ENCODE measurements at places on chromosomes 1 and 21.

- DNase-seq: no peak
- H3K4me3 ChIP-seq: no peak overlapping the region
- H3K27ac ChIP-seq: no peak overlapping the region
- peaks cover 40% of the 10 kb centered on the region for H3K4me1 ChIP-seq
- 0 out of 2 replicates have a peak, but pooled peaks cover 3% of the 10 kb centered on the region for H3K36me3 ChIP-seq
These were observed 188.0 kb downstream of the RERE start for GRCh38 chr1:8629241-8630091.

GRCh38 chr1:70222716-70223235 is 1.6 kb downstream of the SRSF11 start:
- peak overlapping the region; percentile 94 for H3K27ac ChIP-seq
- no peak for DNase-seq
- no peaks in the 10 kb centered on the region for H3K27me3 ChIP-seq
- H3K4me3 ChIP-seq: peak overlapping the region; percentile 78
- H3K4me1 ChIP-seq: peaks cover 20% of the 10 kb centered on the region

GRCh38 chr1:108521990-108522393 is 37.9 kb upstream of the EEIG2 start:
- no peak for DNase-seq
- H3K36me3 ChIP-seq: no peaks in the 10 kb centered on the region
- H3K4me1 ChIP-seq: no peaks in the 10 kb centered on the region
- H3K27me3 ChIP-seq: peaks cover 14% of the 10 kb centered on the region
- H3K4me3 ChIP-seq: no peak overlapping the region

DNA sequence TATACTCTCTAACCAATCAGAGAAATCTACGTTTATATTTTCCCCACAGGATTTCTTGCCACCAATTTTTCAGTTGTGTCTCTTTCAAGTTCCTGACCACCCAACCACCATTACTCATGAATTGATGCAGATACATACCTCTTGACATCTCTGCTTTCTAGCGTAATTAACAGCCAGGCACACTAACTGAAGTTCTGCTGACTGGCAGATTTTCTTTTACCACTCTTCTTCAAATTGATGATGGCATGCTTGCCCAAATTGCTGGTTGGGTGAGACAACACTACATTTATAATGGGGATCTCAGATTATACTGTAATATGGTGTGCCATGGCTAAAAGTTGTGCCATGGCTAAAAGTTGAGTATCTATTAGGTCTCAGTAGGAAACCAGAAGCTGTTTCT is 566.7 kb downstream of the ADGRL2 start:
- no peaks in the 10 kb centered on the region for H3K27me3 ChIP-seq
- no peaks in the 10 kb centered on the region for H3K36me3 ChIP-seq
- H3K4me3 ChIP-seq: no peak overlapping the region

Measured in SK-N-SH (cell line).